Stimulated activated CD4-positive, alpha-beta T cell treated with anti-CD3 and anti-CD28 coated beads, Interleukin-12 subunit alpha, Interleukin-12 subunit beta, amount 100 ng/mL, for 24 hours (primary cell): ENCODE measurements at places on chromosomes 13 and 19.
A peak's percentile ranks its signal among the peaks of the same experiment; 100 is the strongest.

DNA sequence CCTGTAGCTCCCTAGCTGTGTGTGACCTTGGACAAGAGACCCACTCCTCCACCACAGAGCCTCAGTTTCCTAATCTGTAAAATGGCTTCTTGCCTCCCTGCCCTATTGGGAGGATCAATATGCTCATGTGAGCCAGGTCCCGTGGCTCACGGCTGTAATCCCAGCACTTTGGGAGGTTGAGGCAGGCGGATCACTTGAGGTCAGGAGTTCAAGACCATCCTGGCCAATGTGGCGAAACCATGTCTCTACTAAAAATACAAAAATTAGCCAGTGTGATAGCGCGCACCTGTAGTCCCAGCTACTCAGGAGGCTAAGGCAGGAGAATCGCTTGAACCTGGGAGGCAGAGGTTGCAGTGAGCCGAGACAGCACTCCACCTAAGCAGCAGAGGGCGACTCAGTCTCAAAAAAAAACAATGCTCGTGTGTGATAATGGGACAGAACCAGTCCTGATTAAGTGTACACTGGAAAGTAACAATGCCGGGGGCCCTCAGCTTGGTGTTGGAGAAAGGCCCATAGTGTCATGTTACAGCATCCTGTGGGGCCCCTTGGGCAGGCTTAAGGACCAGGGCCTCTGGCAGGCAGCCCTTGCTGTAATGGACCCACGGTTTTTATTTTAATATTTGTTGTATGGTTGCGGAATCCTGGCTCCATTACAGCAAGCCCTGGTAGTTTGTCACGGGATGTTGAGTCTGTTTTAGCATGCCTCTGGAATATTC is 6.8 kb downstream of the RPS11 start:
- DNase-seq: no peak

DNA sequence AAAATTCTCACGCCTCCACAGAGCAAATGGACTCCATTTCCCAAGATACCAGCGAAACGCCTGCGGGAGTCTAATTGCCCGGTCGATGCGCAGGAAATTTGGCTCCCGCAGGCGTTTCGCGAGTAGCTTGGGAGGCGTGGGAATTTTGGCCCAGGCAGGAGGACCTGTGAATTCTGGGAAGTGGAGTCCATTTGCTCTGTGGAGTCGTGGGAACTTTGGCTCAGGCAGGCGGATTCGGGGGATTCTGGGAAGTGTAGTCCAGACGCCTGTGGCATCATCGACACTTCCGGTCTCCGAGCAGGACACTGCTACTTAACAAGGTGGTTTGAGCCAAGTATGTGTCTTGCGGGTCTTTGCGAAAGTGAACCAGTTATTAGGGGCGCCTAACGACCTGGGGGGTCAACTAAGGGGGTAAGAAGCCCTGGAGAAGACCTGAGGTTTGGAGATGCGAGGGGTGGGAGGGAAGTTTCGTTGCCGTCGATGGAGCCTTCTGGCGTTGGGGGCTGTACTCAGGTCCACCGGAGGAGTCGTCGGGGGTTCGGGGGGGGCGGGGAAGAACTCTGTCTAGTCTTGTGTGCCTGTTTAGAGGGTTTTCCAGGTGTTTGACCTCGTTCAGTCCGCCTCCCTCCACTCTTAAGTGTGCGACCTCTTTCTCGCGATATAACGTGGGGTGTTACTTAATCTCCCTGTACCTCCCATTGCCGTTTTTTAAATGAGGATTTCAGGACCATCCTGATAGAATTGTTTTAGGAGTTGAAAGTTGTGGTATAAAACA is at the start of gene ZNF155:
Gene ZNF155, plus strand, starts transcription at position 277 of the 775 bp plus-strand sequence. CDS start 4,356 bp downstream, outside the sequence.
- DNase-seq: peak; percentile 53

GRCh38 chr19:47226426-47227351 is 4.3 kb downstream of the BBC3 start:
- DNase-seq: no peak

DNA sequence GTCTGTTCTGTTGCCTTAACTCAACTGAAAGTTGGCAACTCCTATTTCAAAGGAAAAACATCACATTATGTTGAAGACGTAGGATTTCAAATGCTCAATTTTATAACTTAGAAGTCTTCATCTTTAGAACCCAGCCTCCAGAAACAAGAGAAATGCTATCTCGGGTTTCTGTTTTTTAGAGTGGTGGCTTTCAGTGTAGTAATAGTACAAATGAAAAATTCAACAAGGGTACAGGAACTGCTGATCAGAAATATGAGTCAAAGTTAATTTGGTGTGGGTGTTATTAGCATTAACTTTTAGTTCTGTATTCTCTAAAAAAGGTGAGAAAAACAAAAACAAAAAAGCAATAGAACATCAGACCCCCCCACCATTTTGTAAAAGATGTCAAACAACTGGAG is 56.6 kb upstream of the FLT1 start:
- no peak for DNase-seq

DNA sequence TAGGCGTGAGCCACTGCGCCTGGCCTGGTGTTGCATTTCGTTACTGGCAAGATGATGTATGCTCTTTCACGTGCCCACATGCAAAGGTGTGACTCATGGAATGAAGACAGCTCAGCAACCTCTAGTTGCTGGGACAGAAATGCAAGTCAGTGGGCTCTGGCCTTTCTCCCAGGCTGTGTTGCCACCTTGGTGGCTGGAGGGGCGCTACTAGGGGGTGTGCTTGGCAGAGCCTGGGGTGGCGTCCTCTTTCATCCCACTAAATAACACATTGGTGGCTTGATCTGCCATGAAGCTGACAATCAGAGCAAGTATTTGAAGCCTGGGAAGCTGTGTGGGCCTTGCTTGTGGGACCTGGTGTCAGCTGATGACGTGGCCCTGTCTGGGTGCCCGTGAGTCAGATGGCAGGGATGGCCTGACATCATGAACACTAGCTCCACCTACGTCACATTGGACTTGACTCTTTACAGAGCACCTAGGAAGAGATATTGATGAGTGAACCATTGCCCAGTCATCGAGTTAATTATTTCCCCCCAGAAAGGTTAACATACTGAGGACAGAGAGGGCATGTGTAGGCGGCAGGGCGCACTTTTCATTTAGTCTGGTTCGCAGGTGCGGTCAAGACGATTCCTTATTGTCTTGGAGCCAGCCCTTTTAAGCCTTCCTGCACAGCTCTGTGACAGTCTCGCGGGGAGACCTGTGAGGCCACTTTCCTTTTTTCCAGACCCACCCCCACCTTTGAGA is 154.2 kb downstream of the TM9SF2 start:
- DNase-seq: no peak

GRCh38 chr13:99978799-99979452 is 2.7 kb upstream of the ZIC2 start:
- no peak for DNase-seq

GRCh38 chr19:34220472-34221063 is 33.8 kb upstream of the GARRE1 start:
- DNase-seq: peak; percentile 62

DNA sequence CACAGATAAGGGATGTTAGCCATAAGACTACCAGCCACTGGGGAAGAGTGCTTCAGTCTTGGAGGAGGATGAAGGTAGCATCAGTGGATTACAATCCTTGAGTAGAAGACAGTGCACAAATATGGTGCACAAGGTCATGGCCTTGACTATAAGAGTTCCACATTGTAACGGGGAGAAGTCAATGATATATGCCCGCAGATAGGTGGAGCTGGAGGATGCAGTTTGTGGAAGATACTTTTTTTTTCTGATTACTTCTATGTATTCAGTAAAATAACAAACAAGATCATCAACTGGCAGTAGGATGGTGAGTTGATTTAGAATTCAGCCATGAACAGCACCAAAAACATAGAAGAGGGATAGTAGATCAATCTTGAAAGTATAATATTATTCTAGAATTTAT is 926.8 kb upstream of the MIR17HG start:
- no peak for DNase-seq

- DNase-seq: no peak
These were observed 23.0 kb downstream of the CUL4A start for GRCh38 chr13:113232208-113233003.

DNA sequence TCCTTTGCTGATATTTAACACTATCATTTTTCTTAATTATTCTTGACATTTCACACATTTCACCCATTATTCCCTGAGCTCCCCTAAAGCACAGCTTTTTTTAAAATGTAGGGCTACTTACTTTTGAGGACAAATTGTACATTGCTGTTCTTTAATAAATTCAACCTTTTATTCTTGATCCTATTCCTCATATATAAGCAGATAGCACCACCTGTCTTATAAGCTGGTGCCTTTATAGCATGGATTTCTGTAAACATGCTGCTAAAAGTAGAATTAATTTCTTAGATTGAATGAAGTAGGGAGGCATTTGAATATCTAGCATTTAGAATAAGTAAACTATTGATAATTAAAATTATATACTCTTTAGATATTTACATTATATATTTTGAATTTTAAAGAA is 603.4 kb upstream of the PCDH9 start:
- DNase-seq: no peak

GRCh38 chr13:97248243-97248642 is 26.1 kb downstream of the MBNL2 start:
- DNase-seq: no peak

- DNase-seq: no peak
These were observed 1.3 kb upstream of the DNAJC15 start for GRCh38 chr13:43021926-43022670.

GRCh38 chr19:56110515-56111448 is 10.3 kb downstream of the ZNF787 start:
- DNase-seq: no peak

- DNase-seq: no peak
These were observed 3.2 kb downstream of the MAP2K2 start for GRCh38 chr19:4120559-4121272.

GRCh38 chr13:113094410-113094800 is 11.2 kb upstream of the F7 start:
- DNase-seq: no peak

DNA sequence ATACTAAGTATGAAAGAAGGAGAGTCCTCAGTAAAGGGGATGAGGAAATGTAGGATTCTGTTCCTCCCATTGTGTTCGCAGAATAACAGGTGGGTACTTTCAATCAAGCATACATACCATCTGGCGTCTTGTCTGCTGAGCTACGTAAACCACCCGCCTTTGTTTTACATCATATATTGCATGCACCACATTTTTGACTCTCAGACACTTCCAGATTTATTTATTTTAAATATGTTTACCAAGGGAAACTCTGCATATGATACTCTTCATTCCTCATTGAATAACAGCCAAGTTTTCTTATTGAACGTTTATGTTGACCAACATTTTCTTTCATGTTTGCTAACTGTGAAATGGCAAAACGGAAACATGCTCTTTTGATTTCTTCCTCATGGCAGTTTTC is 174.1 kb downstream of the FGF14 start:
- no peak for DNase-seq

GRCh38 chr19:5048091-5048726 is 79.3 kb downstream of the KDM4B start:
- DNase-seq: peak; percentile 52

DNA sequence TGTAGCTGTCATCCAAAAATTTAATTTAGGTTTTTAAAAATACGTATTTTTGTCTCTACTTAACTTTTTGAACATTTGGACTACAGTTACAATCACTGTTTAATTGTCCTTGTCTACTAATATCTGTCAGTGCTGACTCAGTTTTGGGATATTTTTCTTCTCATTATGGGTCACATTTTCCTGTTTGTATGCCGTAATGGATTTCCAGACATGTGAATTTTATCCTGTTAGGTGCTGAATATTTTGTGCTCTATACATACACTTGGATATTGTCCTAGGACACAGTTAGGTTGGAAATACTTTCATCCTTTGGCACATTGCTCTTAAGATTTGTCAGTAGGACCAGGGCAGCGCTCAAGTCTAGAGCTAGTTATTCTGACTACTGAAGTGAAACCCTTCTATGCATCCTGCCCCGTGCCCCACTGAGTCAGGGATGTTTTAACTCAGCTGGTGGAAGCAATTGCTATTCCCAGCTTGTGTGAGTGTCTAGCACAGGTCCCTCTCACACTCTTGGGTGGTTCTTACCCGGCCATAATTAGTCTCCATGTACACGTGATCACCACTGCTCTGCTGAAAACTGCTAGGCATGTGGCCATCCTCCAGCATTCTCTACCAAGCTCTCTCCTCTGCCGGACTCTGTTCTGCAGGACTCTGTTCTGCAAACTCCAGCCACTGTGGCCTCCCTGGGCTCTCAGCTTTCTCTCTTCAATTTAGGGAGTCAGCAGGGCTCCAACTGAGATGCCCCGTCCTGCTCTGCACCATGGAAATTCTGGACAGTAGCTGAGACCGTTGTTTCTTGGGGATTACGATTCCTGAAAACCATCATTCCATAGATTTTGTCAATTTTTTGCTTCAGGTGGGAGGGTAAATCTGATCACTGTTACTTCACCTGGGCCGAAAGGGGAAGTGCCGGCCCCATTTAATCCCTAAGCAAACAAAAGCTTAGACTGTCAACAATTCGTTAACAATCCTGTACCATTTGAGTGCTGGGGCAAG is 11.1 kb downstream of the PROZ start:
- no peak for DNase-seq

- peak; percentile 5 for DNase-seq
These were observed 485 bp downstream of the CRYL1 start for GRCh38 chr13:20525144-20525600.

DNA sequence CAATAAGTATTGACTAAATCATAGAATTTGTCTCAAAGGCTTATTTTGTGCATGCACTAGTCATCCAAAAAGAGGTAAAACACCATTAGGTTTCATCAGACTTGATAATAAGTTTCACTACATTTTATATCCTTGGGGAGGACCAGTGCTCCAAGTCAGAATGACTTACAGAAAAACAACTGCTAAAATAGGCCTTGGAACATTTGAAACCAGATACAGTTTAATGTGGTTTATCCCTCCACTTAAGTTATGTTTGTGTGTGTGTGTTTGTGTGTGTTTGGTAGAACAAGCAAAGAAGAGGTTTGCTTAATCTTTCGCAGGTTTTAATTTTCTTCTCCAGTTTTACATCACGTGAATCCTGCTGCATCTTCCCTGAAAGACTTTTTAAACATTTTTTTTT is 570.9 kb downstream of the PCDH9 start:
- DNase-seq: no peak

DNA sequence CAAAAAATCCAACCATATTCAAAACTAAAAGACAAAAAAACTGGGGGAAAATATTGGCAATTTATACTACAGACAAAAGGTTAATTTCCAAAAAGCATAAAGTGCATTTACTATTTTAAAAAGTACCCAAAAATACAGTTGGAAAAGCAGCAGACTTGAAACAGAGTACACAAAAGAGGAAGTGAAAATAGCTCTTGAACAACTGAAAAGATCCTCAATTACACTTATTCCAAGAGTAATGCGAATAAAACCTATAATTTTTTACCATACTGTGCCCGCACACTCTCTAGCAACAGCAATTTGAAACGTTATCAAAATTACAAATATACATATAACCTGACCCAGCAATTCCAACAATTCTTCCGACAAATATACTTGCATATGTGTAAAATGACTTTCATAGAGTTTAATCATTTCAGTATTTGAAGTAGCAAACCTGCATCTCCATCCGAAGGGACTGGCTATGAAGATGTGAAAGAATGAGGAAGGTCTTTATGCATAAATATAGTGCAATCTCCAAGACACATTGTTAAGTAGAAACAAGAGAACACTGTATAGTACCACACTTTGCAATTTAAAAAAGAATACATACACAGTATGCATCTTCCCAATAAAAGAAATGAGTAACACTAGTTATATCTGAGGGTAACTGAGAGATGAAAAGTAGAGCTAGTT is 25.4 kb downstream of the ALG5 start:
- no peak for DNase-seq
